Activated CD8-positive, alpha-beta memory T cell treated with anti-CD3 and anti-CD28 coated beads for 4 hours (primary cell): ENCODE measurements at places on chromosomes 5 and 9.

DNA sequence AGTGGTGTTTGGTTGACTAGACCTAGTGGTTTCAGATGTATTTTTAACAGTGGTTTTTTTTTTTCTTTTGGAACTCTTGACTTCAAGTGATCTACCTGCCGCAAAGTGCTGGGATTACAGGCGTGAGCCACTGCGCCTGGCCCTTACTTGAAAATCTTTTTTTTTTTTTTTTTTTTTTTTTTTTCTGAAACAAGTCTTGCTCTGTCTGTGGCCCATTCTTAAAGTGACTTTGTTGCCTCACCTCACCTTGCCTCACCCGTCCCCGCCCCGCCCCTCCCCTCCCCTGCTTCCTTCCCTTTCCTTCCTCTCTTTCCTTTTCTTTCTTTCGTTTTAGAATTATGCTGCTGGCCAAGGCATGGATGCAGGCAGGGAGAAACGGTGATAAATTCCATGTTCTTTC lies 26.0 kb downstream of the GPBP1 start:
- DNase-seq = no peak

DNA sequence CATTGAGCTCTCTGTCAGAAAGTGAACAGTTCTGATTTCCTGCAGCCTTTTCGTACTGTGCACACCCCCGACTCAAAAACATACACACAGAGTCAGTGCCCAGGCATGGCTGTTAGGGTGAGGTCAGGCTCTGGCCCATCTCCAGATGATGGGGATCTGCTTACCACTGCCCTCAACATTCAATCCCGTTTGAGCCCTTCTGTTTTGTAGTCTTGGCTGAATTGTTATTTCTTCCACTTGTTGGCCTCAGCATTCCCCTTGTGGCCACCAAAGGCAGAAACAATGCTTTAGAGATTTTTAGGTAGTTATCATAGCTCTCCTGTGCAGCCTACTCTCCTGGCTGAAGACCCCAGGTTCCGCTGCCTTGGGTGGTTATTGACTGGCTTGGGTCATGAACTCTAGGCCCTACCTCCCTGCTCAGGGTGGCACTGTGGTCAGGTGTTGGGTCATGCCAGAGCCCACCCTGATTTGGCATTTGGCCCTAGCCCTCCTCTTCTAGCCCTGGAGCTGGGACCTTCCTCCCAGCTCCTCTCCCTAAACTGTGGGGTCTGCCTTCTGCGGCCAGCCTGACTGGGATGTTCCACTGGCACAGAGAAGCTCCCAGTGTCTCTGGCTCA lies 7.8 kb upstream of the MYOZ3 start:
- DNase-seq = no peak

- DNase-seq = no peak
These were observed 73.0 kb downstream of the GADD45G start for GRCh38 chr9:89677702-89678395.

- DNase-seq = no peak
These were observed 201.2 kb downstream of the TARS1 start for GRCh38 chr5:33641744-33642505.

GRCh38 chr5:94941122-94941755 lies 322.8 kb downstream of the SLF1 start:
- DNase-seq = no peak

DNA sequence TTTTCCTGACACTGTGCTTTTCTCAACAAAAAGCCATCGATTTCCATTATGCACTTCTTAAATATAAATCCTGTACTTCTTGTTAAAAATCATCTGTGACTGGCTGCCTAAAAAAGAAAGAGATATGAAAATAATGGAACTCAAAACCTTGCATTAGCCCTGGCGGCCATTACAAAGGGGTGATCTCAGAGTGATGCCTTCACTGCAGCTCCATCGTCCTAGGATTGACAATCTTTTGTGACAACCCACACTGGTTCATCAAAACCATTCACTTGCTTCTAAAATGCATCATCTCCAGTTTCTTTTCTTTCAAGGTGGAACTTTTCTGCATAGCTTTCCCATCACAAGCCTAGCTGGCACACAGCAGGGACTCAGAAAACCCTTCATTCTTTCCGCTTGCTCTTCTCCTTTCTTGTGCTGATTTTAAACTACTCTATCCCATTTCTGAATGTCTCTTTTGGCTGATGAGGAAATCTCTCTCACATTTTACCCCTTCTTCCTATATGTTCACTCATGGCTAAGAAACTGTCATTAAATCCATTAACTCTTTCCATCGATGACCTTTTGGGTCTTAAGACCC lies 351.9 kb downstream of the GLIS3 start:
- DNase-seq = no peak

- no peak for DNase-seq
These were observed 311.6 kb downstream of the ISL1 start for GRCh38 chr5:51694826-51695225.

DNA sequence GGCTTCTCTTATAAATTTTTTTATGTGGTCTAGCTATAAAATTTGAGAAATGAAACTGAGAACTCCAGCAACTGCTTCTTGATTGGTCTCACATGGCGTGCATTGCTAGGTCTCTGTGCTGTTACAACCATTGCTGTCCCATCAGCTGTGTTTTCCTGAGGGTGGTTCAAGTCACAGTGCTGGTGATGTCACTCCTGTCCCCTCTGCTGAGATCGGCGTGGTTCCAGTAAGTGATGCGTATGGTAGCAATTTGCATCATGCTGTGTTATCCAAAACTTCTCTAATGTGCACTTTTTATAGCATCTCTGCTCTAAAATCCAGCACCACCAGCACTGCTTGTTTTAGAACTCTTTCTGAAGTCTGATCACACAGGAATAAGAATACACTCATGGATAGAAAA lies 112.6 kb upstream of the ZNF608 start:
- DNase-seq = no peak

- no peak for DNase-seq
These were observed 242.6 kb downstream of the HSPA4 start for GRCh38 chr5:133294380-133294779.

GRCh38 chr5:6359555-6360322 lies 18.6 kb downstream of the MED10 start:
- no peak for DNase-seq

- DNase-seq = no peak
These were observed 46.4 kb upstream of the SLCO6A1 start for GRCh38 chr5:102545175-102545574.

DNA sequence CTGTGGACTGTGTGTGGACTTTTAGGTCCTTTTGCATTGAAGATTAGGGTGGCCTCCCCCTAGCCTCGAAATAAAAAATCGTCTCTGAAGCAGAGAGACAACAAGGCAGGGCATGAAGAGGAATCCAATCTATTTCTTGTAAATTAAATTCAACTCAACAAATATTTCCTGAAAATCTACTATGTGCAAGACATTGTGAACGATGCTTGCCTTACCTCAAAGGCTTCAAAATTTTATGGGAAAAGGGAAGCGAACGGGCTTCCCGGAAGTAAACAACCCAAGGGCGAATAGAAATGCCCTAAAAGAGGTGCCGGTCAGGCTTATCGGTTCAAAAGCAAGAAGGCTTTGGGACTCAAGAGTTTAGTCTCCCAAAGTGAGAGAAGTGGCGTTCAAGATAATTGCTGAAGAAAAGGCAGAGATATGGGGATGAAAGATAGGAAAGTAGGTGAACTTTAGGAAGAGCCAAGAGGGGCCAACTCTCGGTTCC lies 525 bp downstream of the KIF24 start:
- DNase-seq = no peak

- no peak for DNase-seq
These were observed 299.1 kb downstream of the EPB41L4A start for GRCh38 chr5:112119969-112120368.

DNA sequence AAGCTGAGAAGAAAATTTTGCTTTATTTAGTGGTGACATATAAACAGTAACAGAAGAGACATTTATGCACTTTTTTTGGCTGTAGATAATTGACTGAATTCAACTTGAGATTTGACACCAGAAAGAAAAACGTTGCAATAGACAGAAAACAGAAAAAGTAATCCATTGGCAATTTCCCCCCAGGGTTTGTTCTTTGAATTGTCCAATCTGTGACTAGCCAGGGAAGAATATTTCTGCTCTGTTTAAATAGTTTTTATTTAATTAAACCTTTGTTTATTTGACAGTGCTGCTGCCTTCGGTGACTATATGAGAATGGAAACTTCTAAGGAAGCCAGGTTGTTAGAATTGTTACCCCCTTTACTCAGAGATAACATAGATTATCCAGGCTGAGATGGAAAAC lies 210.6 kb downstream of the DEPDC1B start:
- DNase-seq = no peak

- DNase-seq = no peak
These were observed 104.7 kb downstream of the DROSHA start for GRCh38 chr5:31427013-31427723.

DNA sequence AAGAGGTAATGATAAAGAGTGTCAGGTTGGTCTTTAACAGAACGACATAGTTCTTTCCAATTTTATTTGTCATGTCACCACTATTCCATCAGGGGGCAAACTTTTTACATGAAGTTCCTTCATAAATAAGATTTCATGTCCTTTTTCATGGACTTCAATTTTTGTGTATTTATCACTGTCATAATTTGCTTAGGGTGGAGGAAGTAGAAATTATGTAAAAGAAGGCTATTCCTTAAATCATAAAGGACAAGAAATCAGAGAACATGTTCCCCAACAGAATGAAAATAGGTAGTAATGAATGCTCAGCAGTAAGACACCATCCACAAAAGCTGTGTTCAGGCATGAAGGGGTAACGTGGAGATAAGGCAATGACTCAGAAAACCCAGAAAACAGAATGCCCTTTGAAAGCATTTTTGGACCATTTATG lies 72.7 kb downstream of the ZFAND5 start:
- DNase-seq = no peak

DNA sequence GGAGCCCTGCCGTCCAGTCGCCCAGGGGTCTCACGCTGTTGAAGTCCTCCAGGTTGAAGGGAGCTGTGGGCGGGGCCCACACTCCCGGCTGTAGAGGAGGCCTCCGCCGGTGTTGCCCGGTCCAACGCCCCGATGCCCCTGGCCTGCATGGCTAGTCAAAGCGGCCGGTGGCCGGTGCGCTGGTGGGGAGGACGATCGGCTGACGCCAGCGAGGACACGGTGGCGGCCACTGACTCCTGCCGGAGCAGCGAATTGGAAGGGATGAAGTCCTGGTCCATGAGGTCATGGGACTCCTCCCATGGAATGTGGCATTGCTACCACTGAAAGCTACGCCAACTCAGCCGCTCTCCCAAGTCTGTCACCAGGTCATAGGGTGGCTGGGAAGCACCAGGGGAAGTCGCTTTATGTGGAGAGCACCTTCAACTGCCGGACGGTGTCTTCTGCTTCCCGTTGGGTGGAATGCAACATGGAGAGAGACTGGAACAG lies 11.8 kb downstream of the RCL1 start:
- DNase-seq = no peak

GRCh38 chr9:137333016-137333671 lies 31.1 kb upstream of the NRARP start:
- DNase-seq = no peak

- DNase-seq = no peak
These were observed 107.9 kb upstream of the SELENOP start for GRCh38 chr5:42919600-42919999.

- no peak for DNase-seq
These were observed 73.4 kb downstream of the PHAX start for GRCh38 chr5:126674145-126674544.
